Heart right ventricle (tissue), 16 donors: ENCODE measurements at places on chromosomes 13 and 19.

- DNase-seq: no peak
These were observed 529.2 kb upstream of the NBEA start for GRCh38 chr13:34412817-34413375.

- DNase-seq: no peak
These were observed 141.7 kb downstream of the EFNB2 start for GRCh38 chr13:106393776-106394175.

- DNase-seq: no peak
These were observed 8.3 kb downstream of the PRAM1 start for GRCh38 chr19:8494158-8494557.

DNA sequence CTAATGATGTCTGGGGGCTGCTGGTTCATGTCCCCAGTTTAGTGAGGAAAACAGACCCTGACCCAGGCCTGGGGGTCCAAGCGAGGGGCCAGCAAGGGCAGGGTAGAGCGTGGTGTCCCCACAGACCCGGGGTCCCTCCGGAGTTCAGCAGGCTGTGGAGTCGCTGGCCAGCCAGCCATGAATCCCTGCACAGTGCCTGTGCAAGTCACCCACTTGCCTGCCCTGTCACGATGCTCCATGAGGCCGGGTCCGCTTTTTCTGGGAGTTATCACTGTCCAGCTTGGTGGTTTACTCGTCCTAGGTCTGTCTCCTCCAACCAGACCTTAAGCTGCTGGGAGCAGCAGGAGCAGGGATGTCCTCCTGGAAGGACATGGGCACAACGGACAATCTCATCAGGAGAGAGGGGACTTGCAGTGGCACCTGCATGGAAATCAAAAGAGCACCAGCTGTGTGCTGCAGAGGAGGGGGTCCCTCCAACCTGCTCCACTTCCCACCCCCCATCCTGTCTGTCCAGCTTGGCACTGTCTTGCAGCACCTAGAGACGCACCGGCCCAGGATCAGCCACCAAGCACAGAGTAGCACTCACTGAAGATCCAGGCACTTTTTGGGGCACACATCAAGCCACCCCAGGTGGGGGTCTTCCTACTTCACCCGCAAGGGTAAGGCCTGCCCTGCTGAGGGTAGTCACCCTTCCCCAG is 121.8 kb downstream of the URI1 start:
- no peak for DNase-seq
